ENCODE measurements at places on chromosomes 5 and 9.

GRCh38 chr5:169218176-169218575 is 82.8 kb downstream of the SLIT3 start:
- DNase-seq: no peak

DNA sequence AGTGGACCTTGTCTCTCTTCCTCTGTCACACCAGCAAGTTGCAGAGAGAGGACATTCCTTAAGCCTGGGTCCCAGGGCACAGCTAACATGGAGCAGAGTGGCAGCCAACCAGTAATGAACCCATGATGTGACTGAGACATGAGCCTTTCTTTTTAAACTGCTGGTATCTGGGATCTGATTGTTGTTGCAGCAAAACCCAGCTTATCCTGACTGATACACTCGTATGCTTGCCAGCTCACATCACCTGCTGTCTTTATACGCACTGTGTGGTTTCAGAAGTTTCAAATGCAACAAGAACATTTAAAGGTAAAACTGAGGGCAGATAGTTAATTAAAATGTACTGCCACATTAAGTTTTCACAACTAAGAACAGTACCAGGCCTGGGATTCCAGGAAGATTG is 97.1 kb downstream of the HSD17B3 start:
- DNase-seq: no peak

GRCh38 chr5:144944936-144945335 is 774.3 kb downstream of the KCTD16 start:
- DNase-seq: no peak

DNA sequence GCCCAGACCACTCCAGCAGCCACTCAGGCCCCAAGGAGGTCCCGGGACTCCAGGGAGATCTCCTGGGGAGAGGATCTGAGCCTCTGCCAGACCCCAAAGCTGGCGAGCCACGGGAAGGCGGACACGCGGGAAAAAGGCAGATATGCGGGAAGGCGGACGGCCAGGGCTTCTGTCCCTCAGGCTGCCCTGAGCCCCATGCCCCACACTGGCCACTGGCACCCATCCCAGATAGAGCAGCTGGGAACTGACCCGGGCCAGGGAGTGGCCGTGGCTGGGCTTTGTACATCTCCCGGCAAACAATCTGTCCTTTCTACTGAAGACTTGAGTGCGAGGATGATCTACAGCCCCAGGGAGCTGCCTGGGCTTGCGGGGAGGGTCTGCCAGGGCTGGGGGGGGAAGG is 21.1 kb upstream of the NOTCH1 start:
- DNase-seq: no peak

DNA sequence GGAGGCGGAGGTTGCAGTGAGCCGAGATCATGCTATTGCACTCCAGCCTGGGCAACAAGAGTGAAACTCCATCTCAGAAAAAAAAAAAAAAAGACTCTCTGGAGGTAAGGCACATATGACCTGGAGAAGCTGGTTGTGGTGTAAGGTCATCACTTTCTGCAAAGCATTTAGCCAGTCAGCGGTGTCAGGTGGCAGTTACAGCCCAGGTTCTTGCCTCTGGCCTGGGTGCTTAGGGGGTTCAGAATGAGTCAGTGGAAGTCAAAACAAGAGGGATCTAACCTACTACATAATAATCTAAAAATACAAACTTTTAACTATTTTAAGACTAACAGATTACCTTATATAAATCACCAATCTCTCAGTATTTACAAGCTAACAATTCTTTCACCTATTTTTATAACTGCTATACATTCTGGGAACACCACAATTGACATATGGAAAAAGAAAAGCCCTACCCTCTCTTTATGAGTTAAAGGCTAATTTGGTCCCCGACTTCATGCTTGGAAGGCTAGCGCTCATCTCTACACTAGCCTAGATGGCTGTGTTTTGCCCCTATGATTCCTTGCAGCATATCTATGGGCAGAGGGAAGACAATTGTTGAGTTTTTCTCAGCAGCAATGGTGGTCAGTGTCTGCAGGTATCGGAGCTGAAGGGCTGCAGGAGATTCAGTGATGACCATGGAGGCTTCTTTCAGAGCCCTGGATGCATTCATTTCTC is 29.2 kb downstream of the STOM start:
- no peak for DNase-seq

- DNase-seq: no peak
Measured at GRCh38 chr5:78268356-78268755, 26.1 kb downstream of the AP3B1 start.

DNA sequence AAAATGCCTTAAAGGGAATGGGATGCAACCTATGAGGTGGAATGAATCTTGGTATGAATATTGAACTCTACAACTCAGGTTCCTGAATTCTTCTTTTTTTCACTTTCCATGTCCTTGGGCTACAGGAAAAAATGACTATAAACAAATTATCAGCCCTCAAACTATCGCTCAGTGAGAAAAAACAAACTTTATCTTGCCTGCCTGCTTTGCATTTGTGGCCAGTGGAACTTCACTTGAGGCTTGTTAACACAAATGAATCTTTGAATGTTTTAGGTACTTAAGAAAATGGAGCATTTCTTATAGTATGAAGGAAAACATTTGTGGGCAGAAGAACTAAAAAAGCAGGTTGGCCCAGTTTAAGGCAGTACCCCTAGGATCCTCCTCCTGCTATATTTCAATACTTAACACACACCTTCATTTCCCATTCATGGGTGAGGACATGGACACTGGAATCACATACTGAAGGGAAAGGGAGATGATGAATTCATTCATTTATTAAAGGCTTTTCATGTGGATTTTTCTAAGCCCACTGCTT is 34.1 kb downstream of the ELOVL7 start:
- no peak for DNase-seq

- peak; percentile 38 for DNase-seq
Measured at GRCh38 chr9:129981180-129981907, 61.6 kb downstream of the FNBP1 start.

DNA sequence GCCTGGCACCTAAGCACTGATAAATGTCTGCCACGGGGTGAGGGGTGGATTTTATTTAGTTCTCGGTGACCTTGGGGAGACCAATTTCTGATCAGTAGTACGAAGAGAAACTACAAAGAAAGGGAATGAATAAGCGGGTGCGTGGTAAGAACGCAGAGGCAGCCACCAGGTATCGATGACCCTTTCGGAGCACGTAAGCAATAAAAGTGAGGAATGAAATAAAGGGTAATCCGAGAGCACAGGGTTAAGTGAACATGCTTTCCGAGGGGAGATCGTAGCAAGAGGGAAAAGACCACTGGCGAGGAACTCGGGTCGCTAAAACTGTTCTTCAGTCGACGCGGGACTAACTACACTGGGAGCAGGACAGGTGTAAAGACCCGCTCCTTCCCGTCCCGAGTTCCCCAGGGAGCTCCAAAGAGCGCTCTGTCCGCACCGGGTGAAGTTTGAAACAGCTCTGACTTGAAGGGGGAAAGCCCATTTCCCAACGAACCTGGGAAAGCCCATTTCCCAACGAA is 1.1 kb downstream of the ELOVL7 start:
- DNase-seq: no peak

GRCh38 chr5:126251024-126251423 is 172.2 kb upstream of the GRAMD2B start:
- DNase-seq: no peak

GRCh38 chr5:37825334-37825915 is 14.4 kb downstream of the GDNF start:
- DNase-seq: no peak

DNA sequence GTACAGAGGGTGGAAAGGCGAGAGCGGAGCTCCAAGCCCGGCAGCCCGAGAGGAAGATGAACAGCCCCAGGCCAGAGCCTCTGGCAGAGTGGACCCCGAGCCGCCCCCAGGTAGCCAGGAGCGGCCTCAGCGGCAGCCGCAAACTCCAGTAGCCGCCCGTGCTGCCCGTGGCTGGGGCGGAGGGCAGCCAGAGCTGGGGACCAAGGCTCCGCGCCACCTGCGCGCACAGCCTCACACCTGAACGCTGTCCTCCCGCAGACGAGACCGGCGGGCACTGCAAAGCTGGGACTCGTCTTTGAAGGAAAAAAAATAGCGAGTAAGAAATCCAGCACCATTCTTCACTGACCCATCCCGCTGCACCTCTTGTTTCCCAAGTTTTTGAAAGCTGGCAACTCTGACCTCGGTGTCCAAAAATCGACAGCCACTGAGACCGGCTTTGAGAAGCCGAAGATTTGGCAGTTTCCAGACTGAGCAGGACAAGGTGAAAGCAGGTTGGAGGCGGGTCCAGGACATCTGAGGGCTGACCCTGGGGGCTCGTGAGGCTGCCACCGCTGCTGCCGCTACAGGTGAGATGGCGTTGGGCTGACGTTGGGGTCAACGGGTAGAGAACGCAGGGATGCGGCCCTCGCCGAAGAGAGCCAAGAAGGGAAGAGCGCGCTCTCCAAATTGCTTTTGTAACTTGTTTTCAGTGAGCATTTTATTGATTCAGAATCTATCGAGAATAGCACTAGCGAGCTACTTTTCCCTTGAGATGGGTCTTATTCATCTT is at the start of gene PTGER4:
Gene PTGER4 (plus strand): TSS at position 3 of the 769 bp plus-strand sequence. CDS start 1,079 bp downstream, outside the sequence.
- no peak for DNase-seq

DNA sequence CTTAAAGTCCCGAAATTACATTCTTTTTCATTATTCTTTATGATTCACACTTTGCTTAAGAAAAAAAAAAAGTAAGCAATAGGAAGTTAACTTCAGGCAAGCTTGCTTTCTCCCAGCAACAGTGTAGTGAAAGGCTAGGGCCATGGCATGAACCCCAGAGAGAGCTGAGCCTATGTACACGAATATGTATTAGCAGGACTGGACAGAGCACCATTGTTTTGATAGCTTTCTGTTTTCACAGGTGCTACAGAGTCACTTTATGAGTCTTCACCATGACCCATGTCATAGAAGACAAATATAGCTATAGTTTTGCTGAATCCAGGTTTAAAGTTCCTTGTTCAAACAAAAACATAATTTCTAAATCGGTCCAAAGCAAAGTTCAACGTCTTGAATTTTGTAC is 199.2 kb downstream of the ADAMTSL1 start:
- no peak for DNase-seq

DNA sequence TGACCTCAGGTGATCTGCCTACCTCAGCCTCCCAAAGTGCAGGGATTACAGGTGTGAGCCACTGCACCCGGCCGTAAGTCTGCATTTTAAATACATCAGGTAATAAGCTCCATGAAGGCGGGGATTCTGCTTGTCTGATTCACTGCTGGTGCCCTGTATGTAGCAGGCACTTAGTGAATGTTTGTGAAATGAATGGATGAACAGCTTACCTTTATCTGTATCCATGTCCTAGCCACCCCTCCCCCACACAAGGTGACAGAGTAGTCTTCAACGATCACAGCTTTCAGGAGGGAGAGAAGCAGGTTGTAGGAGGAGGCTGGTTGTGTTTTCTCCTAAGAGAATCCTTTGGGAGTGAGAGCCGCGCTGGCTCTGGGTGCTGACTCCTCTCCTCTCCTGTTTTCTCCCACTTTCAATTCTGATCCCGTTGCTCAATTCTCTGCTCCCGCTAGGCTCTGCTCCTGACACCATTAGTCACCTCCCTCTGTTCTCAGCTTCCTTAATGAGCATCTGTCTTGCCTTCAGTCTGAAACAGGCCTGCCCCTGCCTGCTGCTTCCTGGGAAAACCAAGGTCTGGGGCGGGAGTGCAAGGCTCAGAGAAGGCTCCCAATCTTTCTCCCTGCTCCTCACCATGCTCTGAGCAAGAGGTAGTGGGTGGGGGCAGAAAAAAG is 88.8 kb upstream of the CTNNA1 start:
- DNase-seq: no peak

DNA sequence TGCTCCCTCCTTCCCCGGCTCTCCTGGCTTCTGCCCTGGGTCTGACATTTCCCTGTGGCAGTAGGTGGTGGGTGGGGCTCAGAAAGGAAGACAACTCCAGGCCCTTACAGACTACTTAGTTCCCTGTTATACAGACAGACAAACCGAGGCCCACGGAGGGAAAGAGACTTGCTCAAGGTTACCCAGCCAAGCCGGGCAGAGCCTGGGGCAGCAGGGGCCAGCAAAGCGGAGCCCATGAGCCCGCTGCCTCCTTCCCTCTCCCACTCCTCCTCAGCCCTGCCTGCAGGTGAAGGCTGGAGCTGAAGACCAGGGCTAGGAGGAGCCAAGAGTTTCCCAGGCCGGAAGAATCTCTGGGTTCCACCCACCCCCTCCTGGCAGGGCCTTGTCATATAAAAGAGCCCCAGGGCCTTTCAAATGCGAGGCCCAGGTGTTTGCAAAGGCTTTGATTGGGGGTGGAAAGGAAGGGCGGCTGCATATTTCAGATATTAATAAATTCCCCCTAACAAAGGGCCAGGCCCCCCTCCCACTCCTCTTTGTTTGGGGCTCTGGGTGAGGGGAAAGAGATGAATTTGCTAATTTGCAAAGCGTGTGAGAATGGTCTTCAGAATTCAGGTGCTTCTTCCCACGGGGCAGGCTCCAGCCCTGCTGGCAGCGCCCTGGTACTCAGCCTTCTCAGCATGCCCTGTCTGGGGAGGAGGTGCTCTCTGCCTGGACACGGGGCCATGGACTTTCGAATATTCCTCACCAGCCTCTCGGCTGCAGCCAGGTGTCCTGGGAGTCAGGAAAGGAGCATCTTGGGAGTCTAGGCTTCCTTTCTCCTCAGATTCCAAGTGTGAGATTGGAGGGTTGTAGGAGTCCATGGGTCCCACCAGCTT is 21.5 kb downstream of the SLC6A7 start:
- DNase-seq: no peak

DNA sequence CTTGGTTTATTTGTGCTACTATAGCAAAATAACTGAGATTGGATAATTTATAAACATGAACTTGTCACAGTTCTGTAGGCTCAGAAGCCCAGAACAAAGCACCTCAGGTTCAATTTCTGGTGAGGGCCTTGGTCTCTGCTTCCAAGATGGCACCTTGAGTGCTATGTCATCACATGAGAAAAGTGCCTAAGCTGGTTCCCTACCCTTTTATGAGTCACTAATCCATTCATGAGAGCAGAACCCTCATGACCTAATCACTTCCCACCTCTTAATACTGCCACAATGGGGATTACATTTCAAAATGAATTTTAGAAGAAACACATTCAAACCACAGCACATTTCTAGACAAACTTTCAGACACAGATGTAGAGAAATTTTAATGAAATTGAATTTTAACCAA is 98.2 kb upstream of the PRSS3 start:
- no peak for DNase-seq

DNA sequence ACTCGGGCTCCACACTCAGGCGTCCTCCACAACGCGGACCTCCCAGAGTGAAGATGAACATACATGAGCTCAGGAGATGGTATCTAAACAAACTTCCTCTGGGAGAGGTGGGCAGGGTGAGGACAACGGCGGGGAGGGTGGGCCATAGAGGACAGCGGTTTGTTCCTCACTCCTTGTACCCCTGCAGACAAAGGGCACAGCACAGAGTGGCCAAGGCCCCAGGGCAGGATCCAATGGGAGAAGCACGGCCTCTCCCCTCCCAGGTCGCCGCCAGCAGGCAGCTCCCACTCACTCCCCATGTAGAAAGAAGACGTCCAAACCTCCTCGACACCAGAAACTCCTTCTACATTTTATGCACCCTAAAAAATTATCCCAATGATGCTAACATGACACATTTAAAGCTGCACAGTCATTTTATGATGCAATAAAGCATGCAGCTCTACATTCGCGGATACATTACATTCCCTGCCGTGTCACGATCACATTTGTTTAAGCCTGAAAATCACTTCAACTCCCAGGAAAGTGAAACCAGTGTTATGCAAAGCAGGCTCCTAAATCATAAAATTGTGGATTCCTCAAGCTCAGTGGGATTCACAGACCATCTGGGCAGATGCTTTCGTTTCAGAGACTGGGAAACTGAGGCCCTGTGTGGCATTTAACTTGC is 87.5 kb upstream of the SARDH start:
- no peak for DNase-seq

GRCh38 chr9:28032268-28032590 is 458.9 kb upstream of the C9orf72 start:
- DNase-seq: no peak

All from HepG2 (cell line).